ENCODE measurements at places on chromosomes 7 and 10. TPM values are rescaled to one million over a fixed set of nuclear protein-coding genes. Genes with fewer than 3 reads are reported as not detected.

DNA sequence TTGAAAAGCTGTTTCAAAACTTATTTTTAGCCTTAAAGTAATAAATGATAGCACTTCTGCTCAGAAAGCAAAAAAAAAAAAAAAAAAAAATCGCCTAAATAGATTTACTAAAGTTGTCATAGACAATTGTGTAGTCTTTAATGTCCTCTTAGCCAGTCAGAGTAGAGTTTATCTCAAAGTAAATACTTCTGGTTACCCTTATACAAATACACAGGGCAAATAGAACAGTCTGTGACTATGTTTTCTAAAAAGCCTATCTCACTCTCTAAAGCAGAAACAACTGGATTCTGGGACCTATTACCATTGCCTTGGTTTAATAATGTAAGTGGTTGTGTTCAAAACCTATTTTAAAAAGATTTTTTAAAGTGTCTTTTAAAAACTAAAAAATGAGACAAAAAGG is 156.2 kb upstream of the THSD7A start:
- DNase-seq: no peak

DNA sequence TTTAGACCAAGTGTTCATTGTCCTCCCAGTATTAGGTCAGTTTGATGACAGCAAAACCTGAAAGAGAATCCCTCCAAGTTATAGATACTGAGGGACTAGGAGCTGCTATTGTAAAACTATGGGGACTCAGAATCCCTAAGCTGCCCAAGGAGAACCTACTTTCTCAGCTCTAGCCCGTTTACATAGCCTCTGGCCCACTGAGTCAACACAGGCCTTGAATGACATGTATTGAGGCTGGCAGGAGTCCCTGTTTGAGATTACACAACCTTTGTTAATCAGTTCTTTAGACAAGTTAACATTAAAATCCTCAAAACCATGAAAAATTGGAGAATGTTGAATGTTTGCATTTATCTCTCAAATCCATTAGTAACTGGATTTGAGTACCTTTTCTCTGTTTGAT is 1079.0 kb downstream of the KCNMA1 start:
- peak; percentile 87 for DNase-seq

GRCh38 chr10:20117471-20117870 is 301.2 kb downstream of the PLXDC2 start:
- DNase-seq: no peak

DNA sequence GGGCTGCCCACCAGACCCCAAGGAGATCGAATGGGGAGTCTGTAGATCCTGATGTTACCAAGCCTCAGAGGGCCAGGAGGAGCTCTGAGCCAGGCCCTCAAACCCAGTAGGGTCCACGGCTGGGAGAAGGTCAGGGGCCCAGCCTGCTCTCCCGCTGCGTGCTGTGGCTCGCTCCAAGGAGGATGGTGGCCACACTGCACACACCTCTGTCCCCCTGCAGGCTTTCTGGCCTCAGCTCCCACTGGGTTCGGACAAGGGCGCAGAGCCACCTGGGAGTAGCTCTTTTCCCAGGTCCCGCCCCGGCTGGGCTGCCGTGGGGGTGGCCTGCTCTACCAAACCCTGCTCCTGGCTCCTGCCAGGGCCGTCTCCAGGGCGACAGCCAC is 175.8 kb downstream of the ZNF248 start:
- DNase-seq: no peak

DNA sequence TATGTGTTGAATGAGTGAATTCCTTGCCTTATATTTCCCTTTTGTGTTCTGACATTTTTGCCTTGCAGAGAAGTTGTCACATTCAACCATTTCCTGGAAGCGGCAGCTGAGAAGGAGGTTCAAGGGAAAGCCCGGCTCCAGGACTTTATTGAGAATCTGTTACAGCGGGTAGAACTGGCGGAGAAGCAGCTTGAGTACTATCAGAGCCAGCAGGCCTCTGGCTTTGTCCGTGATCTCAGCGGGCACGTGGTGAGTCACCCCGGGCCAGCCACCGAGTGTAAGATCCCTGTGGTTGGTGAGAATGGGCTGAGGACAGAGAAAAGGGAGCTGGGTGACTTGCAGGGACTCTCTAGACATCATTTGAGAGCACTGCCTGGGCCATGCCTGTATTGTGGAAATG is 14.2 kb downstream of the ZNF365 start:
- no peak for DNase-seq

DNA sequence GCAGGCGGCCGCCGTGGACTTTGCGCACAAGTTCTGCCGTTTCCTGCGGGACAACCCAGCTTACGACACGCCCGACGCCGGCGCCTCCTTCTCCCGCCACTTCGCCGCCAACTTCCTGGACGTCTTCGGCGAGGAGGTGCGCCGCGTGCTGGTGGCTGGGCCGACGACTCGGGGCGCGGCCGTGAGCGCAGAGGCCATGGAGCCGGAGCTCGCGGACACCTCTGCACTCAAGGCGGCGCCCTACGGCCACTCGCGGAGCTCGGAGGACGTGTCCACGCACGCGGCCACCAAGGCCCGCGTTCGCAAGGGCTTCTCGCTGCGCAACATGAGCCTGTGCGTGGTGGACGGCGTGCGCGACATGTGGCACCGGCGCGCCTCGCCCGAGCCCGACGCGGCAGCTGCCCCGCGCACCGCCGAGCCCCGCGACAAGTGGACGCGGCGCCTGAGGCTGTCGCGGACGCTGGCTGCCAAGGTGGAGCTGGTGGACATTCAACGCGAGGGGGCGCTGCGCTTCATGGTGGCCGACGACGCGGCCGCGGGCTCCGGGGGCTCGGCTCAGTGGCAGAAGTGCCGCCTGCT is 14.1 kb downstream of the SH2B2 start:
- DNase-seq: no peak

- no peak for DNase-seq
Measured at GRCh38 chr7:32150039-32150438, 79.8 kb upstream of the PDE1C start.

GRCh38 chr7:264541-265191 is 25.3 kb upstream of the FOXL3 start:
- no peak for DNase-seq

DNA sequence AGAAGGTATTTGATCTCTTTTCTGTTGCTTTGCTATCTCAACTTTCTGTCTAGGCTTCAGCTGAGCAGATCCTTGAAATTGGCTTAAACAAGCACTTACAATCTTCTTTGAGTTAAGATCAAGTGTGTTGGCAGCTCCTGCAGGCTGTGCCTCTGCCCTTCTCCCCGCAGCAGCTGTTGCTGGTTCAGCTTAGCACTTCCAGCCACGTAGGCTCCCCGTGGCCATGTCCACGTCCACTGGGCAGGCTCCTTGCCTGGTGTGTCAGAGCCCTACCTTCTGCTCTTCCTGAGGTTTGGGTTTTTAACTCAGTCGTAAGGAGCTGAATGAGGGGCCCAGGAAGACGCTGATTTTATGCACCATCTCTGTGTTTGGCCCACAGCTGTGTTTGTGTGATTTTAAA is 47.2 kb downstream of the CAMK1D start:
- DNase-seq: no peak

DNA sequence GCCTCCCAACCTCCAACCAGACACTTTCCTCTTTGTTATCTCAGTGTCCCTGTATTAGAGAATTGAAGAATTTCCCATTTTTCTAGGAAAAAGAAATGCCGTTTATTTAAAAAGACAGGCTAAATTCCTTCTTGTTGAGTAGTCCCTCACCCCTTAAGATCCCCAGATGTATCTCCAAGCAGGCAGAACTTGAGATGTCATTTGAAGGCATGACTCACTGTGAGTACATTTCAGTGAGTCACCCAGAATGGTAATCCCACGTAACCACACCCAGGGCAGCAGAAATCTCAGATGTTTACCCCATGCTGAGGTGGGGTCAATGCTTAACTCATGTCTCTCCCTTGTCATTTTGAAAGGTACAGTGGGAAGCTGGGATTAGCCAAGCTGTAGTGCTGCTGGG is 4.4 kb downstream of the ZNF655 start:
- peak; percentile 100 for DNase-seq

DNA sequence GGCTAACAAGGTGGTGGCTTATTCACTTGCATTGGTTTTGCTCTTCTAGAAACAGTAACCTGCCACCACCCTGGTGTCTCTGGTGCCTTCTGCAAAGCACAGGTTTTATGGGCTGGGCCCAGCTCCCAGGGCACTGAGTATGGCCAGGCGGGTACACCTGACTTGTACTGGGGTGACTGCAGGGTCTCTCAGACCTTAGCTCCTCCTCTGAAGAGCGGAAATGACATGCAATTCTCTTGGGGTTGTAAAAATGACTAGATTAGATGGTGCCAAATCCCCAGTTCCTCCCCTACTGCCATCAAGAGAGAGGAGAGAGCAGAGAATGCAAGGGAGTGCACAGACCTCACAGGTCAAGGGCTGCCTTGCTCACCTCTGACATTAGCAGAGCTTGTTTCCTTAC is 14.7 kb downstream of the ESYT2 start:
- DNase-seq: no peak

The CUTC gene
- 25.1 TPM for total RNA-seq

The PNLIPRP1 gene
- total RNA-seq: not detected

The NRCAM gene
- total RNA-seq: 116 TPM

The IFIT1B gene
- not detected for total RNA-seq

The GIMAP6 gene
- total RNA-seq: 0.15 TPM

The TRPV5 gene
- not detected for total RNA-seq

The OGDHL gene
- 58.5 TPM for total RNA-seq

The SLC26A5 gene
- not detected for total RNA-seq

The SLC26A3 gene
- total RNA-seq: not detected

Measured in renal cortical epithelial cell (primary cell).